ENCODE measurements at places on chromosomes 11 and 22.

DNA sequence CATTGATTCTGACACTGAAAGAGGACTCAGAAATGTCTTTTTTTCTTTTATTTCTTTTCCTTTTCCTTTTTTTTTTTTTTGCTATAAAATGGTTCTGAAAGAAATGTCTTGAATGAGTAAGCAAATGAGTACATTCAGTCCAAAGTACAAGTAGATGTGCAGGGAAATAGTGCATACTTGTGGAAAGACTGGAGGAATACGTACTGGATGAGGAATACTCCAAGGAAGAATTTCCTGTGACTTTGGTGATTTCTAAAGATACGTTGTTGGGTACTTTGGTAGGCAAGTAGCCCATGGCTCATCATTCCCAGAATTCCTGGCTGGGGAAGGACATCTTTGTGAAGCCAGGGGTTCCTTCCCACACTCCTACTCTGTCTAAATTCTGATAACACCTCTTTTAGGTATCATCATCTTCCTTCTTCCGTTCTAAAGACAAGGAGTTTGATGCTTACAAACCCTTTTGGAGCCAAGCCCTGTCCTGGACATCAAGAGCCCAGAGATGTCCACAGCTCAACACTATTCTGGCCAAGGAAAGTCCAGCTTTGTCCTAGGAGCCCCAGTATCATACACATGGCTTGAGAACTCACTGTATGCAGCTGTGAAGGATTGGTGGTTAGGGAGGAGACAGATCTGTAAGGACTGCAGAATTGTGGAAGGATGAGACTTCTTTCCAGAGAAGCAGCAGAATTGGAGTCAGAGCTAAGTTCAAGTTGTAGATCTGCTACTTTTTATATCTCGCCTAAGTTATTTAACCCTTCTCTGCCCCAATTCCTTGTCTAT lies 4.8 kb upstream of the NUP98 start:
- DNase-seq, result no peak

DNA sequence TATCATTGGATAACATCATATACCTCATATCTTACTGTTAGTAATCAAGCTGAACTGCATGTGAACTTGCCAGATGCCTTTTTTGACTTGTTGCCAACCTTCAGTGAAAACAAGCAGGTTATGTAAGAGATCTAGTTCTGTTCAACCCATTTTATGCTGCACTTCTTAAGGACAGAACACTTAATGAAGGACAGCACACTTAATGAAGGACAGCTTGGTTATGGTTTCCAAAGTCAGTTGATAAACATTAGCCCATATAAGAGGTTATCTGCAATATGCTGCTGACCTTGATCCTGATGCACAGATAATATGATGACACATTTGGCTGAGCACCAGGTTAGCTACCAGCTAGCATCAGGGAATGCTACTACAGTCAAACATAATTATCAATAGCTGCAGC lies 358.7 kb upstream of the PDGFD start:
- no peak for DNase-seq

DNA sequence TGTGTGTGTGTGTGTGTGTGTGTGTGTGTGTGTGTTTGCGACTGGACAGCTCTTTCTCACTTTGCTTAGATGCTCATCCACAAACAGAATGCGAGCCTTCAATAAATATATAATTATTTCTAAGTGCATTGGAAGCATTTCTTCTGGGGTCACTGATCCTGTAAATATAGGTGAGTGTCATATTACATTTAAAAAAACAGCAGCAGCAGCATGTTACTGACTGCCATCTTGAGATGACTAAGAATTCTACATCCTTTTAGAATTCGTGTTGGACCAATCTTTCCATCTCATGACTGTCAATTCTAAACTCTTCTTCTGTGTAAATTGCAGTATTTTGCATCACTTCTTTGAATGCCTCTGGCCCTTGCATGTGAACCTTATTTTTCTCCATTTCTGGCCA lies 238.0 kb upstream of the DDI1 start:
- no peak for DNase-seq

DNA sequence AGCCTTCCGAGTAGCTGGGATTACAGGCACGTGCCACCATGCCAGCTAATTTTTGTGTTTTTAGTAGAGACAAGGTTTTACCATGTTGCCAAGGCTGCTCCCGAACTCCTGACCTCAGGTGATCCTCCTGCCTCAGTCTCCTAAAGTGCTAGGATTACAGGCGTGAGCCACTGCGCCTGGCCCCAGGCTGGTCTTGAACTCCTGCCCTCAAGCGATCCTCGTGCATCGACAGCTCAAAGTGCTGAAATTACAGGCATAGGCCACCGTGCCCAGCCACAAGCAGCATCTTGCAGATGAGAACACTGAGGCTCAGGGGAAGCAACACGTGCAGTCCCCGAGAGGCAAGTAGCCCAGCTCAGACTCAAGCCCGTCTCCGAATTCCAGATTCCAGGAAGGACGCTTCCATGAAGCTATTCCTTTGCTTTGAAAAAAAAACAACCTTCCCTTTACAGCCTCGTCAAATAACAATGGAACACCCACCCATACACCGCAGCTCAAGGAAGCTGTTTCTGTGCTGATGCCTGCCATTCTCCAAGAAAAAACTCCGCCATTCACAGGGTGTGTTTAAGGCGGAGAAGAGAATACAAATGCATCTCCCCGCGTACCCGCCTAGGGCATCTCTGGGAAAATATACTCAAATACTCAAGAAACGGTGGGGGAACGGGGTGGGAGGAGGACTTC lies 34.5 kb upstream of the PDGFB start:
- DNase-seq, result no peak

- DNase-seq, result no peak
Observed at GRCh38 chr11:106309070-106309684, 231.7 kb downstream of the AASDHPPT start.

DNA sequence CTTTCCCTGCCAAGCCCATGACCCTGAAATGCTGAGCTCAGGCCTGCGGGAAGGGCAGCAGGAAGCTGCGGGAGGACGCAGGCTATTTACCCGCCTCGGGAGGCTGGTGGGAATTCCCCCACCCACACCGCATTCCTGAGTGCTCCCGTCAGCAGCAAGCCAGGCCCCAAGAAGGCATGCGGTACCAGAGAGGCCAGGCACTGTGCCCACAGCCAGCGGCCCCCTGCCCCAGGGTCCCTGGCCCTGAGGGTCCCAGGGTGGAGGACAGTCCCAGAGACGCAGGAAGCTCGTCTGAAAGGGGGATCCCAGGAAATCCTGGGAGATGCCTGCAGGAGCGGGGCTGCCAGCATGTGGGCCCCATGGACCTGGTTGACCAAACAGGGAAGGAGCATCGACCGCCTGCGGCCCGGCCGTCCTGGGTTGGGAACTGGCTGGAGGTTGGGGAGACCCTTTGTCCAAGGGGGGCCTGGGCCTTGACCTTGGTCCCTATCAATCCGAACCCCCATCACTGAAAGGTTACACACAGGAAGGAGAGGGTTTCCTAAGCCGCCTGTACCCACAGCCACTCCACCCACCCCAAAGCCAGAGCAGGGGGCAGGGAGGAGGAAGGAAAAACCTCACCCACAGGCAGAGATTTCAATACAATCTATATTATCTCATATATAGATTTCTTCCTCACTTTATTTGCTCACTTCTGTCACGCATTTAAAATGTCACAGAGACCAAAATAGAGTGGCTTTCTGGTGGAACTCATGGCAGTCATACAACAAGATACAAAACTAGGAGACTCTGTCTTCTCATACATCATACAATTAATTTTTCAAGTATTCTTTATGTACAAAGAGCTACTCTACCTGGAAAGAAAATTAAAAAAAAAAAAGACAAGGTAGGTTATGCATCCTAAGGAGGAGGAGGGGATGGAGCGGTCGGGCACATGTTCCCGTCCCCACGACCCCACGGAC lies 17.1 kb downstream of the MAFF start:
- no peak for DNase-seq

- no peak for DNase-seq
Observed at GRCh38 chr11:79430280-79430679, 10.6 kb downstream of the TENM4 start.

DNA sequence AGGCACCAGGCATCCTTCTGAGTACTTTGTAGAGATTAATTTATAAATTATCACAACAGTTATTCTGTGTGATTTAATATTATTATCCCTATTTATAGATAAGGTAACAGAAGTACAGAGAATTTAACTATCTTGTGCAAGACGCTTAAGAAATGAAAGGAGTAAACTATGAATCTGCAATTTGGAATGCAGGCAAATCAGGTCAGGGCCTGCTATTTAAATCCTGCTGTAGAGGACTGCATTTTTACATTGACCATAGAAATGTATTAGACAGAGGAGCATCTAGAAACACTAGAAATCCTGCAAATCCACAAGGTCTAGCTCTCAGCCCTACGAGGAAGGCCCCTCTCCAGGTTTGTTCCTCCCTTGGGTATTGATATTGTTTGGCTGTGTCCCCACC lies 336.2 kb downstream of the ETS1 start:
- DNase-seq, result no peak

DNA sequence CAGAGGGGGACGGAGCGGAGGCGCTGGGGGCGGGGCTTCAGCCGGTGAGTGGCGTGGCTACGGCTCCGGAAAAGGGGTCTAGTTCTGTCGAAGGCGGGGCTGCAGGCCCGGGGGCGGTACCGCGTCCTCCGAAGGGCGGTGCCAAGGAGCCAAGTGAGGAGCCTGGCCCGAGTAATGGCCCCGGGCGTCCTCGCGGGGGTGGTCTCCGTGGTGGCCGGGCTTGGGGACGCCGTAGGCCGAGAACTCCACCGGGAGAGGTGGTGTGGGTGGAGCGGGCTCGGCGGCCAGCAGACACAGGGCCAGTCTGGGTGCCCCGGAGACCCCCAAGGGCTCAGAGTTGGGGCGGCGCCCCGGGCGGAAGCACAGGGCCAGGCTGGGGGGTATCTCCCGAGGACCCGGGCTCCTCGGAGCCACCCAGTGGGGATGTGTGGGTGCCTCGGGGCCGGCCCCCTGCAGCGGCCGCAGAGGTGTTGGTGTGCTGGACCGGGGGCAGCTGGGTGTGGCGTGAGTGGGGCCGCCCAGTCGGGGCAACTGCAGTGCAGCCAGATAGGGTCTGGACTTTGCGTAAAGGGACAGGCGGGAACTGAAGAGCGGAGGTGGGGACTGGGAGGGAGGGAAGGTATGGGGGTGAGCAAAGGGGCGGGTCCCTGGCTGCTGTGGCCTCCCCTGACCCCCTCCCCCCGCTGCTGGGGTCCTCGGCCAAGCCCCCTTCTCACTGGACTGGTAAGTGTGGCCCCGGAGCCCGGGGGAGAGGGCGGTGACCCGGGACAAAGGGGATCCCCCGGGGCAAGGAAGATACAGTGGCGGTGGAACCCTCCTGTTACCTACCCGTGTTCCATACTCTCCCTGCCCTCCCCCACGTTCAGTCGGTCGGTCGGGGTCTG lies 838 bp downstream of the FKBP2 start:
- DNase-seq, result no peak

- DNase-seq, result no peak
Observed at GRCh38 chr22:46025973-46026898, 49.3 kb upstream of the WNT7B start.

GRCh38 chr11:36073411-36074203 lies 129.7 kb downstream of the LDLRAD3 start:
- DNase-seq, result no peak

- no peak for DNase-seq
Observed at GRCh38 chr11:15159085-15159484, 44.4 kb downstream of the INSC start.

DNA sequence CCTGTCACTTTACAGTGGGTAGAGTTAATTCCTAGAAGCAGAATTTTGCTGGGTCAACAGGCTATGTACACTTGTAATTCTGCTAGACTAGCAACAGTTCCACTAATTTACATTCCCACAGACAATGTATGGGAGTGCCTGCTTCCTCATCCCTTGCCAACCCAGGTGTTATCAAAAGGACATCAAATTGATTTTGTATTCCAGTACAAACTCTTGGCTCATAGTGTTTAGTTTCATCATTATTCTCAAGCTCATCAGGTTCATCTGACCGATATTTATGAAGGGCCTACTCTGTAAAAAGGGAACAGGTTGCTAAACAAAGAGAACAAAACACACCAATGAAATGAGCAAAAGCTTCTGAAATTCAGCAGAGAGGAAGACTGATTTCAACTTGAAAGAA lies 30.7 kb downstream of the PITPNB start:
- DNase-seq, result no peak

DNA sequence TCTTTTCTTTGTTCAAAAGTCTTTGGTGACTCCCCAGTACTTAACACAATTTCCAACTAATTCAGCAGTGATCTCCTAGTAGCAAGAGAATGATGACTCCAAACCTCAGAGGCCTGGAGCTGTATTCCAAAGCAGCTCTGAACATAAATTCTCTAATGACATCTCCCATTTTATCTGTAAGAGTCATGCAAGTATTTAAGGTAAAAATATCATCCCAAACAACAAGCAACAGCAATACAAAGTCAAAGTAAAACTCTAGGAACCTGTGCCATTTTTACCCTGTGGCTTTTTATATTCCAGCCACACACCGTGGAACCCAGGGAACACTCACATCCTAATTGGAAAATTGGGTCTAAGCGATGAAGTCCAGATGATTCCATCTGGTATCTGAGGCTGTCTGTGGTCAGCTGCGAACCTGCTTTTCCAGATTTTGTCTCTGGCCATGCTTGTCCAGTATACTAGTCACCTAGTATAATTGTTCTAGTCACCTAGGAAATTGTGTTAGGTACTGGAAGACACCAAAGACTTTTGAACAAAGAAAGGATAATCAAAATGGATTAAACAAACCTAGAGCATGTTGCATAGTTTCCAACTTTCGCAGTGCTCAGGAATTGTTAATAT lies 92.3 kb upstream of the SLC25A18 start:
- DNase-seq, result no peak

GRCh38 chr11:44364596-44364995 lies 54.7 kb upstream of the ALX4 start:
- no peak for DNase-seq

- no peak for DNase-seq
Observed at GRCh38 chr11:114610984-114611944, 15.7 kb upstream of the NXPE4 start.

Data from activated CD4-positive, alpha-beta T cell treated with anti-CD3 and anti-CD28 coated beads, Interleukin-2, amount 50 U/mL, for 24 hours (primary cell).